ENCODE measurements at places on chromosomes 2 and 18.
A peak's percentile ranks its signal among the peaks of the same experiment; 100 is the strongest.

- DNase-seq = no peak
These were observed 381.5 kb downstream of the NRXN1 start for GRCh38 chr2:50650403-50650810.

DNA sequence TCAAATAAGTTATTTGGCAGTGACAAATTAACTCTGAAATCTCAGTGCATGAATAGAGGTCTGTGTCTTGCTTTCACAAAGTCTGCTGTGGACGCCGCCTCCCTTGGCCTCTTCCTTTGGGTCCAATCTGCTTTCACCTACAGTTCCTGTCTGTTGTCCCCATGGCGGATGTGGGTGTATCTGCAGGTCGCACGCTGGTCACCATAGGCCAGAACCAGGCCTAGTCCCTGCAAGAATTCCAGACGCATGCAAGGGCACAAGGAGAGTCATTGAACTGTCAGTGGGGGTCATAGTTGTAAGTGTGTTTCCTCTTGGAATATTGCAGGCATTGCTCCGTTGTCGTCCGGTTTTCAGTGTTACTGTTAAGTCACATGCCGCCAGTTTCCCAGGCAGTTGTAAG, 7.4 kb downstream of the SOCS6 start:
- peak; percentile 50 for DNase-seq

GRCh38 chr18:79510046-79510685, 114.4 kb downstream of the NFATC1 start:
- no peak for DNase-seq

GRCh38 chr2:67719351-67719750, 322.2 kb downstream of the ETAA1 start:
- DNase-seq = no peak
